ENCODE measurements at places on chromosomes 2 and 18.
A peak's percentile ranks its signal among the peaks of the same experiment; 100 is the strongest.

GRCh38 chr2:62267696-62268095 is 71.8 kb downstream of the B3GNT2 start:
- DNase-seq, result no peak

DNA sequence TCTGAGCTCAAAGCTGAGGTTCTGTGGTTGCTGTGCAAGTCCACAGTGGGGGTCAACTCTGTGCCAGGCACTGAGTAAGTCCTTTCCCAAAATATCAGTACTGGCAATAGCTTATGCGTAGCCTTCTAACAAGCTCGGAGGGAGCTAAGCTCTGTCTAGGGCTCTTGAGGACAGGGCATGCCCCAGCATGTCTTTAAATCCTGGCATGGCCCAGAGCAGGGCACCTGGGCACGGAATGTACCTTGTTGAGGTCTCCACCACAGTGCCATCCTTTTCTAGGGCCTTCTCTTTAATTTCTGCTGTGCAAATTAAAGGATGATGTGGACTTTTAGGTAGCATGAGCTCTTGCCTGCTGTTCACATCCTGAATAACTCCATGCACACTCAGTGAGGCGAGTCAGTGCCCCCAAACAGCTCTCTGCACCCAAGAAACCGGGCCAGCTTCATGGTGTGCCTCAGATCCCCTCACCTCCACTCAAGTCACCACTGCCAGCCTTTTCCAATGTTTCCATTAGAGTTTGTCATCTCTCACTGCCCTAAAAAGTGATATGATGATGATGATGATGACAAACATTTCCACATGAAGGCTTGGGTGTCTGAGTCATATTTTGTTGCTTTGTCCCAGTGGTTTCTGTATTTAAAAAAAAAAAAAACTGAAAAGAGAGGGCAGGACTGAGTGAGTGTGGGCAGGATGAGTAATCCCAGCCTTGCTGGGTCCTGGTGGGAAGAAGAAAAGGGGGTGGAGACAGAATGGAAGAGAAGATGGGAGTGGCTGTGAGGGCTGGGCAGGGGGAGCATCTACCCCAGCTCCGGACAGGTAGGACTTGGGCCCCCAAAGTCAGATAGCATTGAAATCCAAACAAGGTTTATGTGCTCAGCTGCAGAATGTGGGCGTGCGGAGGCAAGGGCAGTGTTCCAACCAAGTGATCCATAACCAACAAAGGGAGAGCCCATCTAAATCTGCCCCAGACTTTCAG is 78.9 kb downstream of the ZBTB7C start:
- DNase-seq, result peak; percentile 92

DNA sequence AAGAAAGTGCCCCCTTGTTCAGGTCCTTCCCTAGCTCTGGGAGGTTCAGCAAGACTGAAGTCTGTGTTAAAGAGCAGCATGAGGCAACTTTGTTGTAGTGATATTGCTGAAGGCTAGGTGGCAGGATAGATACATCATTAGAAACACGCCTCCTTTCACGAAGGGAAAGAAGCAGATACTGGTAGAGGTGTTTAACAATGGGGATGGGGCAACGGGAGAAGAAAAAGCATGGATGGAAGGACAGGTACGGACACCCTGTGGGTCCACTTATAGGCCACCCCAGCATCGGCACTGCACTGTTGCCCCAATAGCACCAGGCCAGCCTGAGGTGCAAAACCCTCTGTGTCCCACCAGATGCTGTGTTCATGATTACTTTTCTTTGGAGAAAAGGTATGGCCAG is 3.5 kb upstream of the IGFBP5 start:
- DNase-seq, result no peak

DNA sequence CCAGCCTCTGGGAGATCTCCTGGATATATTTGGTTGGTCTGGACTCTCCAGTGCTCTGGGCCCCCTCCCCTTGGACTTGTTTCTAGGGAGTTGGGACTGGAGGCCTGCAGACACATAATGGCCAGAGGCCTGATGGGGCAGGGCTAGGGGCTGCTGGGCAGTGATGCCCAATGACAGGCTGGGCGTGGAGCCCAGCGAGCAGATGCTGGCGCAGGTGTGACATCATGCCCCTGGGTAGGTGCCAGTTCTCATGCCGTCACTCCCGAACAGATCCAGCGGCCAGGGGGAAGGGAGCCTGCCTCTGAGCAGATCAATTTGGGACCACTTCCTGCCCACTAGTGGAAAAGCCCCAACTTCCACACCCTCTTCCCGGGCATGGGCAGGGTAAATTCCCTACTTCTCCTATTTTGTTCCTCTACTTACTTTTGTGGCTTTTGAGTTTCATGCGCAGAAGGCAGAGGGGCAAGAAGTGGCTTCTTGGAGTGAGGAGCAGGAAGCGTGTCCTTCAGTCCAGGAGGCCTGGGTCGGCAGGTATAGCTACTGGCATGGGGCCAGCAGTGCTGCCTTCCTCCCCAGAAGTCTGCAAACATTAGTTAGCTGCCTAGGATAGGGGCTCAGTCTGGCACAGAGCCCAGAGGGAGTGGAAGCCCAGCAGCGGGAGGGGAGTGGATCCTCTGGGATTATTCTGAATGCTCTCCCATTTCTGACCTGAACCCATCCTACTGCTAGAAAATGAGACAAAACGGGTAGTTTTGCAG is 6.1 kb downstream of the MPV17 start:
- DNase-seq, result no peak

- DNase-seq, result no peak
Observed at GRCh38 chr2:205198140-205198525, 484.2 kb upstream of the NRP2 start.

DNA sequence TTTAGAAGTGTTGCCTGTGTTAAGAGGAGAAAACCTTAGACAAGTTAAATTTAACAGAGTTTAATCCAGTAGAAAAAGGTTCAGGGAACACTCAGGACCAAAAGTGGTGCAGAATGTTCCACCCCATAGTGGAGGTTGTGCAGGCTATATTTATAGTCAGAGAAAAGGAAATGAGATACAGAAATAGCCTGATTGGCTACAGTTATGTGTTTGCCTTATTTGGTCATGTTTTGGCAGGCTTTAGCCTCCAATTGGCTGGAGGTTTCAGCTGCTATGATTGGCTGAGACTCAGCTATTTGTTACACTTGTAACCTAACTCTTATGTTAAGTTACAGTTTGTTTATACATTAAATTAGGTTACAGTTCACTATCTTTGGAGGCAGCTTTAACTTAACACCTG is 4.2 kb downstream of the STAMBP start:
- DNase-seq, result no peak

GRCh38 chr2:26692897-26693849 is 651 bp downstream of the KCNK3 start:
- DNase-seq, result no peak

DNA sequence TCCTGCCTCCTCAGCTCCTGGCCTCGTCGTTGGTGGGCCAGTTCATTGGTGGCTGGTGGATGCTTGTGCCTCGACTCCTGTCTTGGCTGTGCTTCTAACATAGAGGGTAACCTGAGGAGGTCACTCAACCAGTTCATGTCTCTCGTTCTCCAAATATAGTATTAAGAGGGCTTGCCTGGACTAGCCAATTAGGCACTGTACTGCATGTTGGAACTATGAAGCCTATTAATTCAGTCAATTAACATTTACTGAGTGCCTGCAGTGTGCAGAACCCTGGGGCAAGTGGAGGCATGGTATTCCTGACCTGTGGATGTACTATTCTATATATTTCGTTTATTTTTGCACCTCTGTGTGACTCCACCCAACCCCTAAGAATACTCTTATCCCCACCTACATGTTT is 89.9 kb upstream of the PELI1 start:
- no peak for DNase-seq

- DNase-seq, result no peak
Observed at GRCh38 chr2:239467281-239467955, 66.6 kb upstream of the HDAC4 start.

GRCh38 chr2:65482971-65483370 is 50.6 kb upstream of the SPRED2 start:
- no peak for DNase-seq

- DNase-seq, result no peak
Observed at GRCh38 chr18:44452346-44452745, 228.3 kb upstream of the SETBP1 start.

DNA sequence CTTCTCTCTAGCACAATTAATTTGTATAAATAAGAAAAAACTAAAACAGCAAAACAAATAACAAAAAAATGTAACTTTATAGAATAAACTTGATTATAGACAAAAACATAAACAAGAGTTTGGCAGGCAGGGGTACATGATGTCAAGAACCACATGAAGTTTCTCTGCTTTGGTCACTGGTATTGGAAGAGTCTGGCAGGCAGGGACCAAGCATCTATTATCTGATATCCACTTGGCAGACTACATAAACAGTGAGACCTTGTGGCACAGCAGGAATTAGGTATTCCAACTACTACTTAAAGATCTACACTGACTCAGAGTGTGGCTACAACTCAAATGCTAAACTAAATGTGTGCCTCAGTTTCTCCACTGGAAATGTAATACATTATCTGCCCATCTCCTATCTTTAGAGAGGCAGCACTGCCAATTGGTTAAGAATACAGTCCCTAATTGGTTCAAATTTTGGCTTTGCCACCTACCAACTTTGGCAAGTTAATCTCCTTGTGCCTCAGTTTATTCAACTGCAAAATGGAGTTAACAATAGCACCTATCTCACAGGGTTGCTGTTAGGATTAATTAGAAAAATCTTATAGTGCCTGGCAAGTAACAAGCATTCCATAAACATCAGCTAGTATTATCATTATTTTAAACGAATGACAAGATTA is 2.7 kb downstream of the MAP4K3 start:
- DNase-seq, result no peak

- no peak for DNase-seq
Observed at GRCh38 chr2:117875786-117876185, 61.3 kb downstream of the DDX18 start.
